ENCODE measurements at places on chromosomes 3 and 15.

DNA sequence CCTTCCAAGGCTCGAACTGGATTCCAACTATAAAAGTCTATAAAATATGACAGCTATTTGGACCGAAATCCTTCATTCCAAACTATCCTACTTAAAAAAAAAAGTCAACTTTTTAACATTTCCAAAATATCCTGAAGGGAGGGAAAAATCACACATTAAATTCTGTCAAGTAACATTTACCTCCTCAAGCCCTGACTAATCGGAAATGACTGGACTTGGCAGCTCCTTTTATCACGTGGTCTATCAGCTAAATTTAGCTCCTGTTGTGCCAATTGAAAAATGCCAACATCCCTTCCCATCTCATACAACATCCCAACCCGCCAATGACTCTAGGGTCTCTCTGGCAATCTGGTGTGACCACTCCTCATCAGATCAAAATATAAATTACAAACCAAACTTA, 297.9 kb downstream of the FHIT start:
- no peak for DNase-seq

GRCh38 chr3:152295806-152296205, 27.1 kb downstream of the MBNL1 start:
- no peak for DNase-seq

DNA sequence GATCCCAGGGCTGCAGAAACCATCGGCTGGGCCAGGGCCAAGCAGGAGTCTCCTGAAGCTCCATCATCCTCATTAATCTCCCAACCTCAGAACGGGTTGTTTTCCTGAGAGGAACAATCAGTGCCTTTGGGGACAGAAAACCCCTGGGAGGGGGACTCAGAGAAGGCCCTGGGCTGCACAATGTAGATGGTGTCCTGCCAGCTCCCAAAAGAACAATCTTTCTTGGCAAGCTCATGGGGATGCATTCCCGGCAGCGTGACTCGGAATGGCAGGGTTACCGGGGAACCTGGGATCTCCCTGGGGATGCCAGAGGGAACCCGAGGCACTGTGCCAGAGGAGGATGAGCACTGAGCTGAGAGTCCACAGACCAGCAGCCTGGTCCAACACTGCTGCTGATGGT, 72.1 kb upstream of the ATP2B2 start:
- no peak for DNase-seq

- DNase-seq, result no peak
These were observed 2.1 kb upstream of the LCTL start for GRCh38 chr15:66567897-66568296.

- no peak for DNase-seq
These were observed 68.0 kb downstream of the SMARCC1 start for GRCh38 chr3:47713655-47714054.

- no peak for DNase-seq
These were observed 51.0 kb upstream of the SPSB4 start for GRCh38 chr3:141000027-141000663.

DNA sequence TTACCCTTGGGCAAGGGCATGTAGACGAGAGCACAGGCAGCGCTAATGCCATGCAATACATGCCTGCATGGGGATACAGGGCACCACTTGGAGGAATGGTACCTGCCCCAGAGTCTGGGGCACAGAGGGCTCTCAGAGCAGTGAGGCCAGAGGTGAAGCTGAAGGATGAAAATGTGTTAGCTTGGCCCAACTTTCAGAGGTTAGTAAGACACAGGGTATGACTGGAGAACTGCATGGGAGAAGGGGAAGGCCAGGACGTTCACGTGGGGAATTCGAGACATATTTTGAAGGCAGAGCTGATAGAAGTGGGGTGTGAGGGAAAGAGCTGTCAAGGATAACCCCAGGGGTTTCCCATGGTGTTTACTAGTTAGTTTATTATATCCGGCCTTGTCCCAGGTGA, 19.6 kb downstream of the CSRNP1 start:
- DNase-seq, result no peak

DNA sequence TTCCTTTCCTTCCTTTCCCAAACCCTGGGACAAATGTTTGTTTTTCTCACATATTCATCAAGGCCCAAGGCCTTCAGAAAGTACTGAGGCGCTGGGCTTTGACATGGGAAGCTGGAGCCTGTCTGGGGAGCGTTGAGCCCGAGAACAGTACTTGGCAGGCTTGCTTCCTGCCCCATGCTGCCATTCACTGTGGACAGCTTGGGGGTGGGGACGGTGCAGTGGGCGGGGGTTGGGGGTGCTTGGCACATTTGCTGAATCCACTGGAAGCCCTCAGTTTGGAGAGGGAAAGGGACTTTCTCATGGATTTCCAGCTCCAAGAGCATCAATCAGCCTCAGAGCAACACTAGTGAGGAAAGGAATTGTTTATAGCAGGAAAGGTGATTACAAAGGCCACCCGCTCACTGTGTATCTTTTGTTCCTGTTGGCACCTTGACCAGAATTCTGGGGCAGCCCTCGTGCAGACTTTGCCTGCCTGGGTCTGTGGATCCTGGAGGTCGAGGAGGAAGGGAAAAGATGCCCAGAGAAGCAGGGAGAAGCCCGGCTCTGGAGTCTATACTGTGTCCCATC, 199.8 kb upstream of the RGMA start:
- DNase-seq, result no peak

DNA sequence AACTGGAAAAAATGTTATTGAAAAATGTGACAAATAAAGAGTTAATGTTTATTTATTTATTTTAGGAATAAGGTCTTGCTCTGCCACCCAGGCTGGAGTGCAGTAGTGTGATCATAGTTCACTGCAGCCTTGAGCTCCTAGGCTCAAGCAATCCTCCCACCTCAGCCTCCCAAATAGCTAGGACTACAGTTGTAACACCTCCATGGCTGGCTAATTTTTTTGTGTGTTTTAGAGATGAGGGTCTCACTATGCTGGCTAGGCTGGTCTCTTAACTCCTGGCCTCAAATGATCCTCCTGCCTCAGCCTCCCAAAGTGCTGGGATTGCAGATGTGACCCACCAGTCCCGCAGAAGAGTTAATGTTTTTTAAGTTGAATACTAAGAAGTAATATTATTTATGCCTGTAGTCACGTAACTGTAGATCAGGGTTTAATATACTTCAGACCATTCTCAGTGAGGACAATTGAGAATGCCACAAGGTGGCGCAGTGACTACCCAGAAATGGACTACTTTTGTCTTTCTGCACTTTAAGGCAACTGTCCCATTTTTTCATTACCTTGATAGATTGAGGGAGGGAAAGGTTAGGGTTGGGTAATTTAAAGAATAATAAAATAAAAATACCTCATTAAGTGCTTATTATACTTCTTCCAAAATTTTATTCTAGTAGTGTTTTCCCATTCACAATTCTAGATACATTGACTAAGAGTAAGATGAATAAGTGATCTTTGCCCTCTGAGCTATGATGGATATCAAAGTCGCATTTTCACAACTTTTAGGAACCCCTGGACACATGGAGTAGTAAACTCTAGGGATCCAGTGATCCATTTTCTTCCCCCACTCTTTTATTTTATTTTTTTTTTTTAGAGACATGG, 6.0 kb downstream of the MUC13 start:
- no peak for DNase-seq

DNA sequence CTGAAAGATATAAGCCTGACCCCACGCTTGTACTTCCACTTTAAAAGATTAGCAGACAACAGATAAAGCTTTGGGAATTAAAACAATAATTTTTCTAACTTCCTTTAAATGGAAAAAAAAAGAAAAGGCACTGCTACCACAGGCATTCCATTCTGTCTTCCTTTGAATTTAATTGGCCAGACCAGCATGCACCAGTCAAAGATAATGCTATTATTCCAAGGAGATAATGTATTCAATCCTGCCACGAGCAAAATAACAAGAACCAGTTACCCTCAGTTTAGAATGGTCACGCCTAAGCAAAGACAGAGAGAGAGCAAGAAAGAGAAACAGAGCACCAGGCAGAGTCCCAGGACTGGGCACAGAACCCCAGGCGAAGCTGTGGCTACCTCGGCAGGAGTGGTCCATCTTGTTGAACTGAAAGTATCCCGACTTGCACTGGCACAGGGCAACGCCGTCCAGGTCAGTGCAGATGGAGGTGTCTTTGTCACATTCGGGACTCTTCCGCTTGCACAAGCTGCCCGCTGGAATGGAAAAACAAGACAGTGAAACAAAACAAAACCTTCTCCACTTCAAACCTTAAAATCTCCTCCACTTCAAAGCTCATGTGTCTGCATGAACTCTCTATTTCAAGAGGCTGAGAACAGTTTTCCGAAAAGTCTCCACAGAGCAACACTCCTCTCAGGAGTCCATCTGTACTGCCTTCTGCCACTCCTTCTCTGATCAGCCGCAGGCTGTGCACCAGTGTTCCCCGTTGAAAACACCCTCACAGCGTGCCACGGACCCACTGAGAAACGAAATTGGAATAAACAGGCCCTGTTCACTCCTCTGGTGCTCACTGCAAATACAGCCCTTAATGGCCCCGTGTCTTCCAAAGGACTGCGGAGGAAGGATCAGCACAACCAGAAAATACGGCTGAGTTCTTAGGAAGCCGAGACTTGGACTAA, 58.2 kb downstream of the HEG1 start:
- DNase-seq, result no peak

DNA sequence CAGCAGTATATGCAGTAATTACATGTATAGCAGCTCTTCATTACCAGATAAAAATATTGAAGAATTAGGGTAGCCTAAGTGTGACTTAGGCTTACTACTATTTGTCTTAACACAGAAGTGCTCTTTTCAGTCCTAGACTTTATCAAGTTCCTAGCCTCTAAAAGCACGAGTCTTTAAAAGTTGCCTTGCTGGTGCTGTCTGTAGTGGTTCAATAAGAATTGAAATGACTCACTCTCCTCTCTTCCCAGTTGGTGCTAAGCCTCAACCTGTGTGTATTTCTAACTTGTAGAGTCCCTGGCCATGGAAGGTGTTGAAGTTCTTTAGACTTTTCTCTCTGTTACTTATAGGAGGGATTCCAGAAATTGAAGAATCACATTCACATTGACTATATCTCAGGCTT, 395.4 kb upstream of the THRB start:
- no peak for DNase-seq

DNA sequence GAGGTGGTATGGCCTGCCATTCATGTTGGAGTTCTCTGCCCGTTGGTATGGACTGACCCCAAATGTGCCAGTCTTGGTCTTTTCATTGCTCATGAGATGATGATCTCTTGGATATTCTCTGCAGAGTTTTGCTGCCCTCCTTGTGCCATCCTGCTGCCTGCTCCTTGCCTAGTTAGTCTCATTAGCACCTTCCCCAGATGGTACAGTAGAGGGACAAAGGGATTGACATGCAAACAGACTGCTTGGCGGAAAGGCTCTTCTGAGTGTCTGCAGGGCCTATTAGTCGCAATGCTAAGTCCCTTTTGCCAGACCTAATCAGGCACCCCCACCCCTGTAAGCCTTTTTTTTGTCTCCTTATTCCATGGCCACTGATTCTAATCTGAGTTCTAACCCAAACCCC, 90.6 kb downstream of the ARNT2 start:
- DNase-seq, result no peak

DNA sequence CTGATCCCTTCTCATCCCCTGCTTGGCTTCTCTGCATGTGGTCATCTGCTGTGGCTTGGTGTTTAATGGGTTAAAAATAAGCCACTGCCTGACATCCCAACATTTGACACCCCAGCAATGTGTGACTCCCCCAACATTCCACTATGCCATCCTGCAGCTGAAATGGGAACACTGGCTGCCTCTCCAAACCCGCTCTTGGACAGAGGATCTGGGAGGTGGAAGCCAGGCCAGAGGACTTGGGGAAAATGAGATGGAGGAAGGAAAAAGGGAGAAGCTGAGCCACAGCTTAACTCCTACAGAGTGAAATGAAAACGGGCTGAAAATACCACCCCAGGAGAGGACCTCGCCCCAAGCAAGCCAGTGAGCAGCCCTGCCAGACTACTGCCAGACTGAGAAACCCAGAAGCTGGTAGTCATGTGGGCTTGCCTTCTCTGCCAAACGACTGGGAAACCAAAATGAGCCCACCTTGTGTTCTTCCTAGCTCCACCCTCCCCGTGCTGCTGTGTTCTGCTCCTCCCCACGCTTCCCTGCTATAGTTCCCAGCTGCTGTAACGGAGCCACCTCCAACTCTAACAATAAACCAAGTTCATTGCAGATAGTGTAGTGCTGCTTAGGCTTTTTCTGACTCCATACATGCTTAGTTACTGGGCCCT, 13.7 kb downstream of the MAP1A start:
- DNase-seq, result no peak

DNA sequence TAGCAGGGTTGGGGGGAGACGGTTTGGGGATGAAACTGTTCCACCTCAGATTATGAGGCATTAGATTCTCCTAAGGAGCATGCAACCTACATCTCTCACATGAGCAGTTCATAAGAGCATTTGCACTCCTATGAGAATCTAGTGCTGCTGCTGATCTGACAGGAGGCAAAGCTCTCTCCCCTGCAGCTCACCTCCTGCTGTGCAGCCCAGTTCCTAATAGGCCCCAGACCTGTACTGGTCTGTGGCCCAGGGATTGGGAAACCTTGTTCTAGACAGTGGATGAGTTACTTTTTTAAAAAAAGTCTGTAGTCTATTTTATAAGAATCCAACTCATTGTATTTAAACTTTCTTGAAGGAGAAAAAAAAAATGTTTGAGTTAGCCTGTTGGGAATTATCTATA, 100.0 kb downstream of the HHLA2 start:
- no peak for DNase-seq

- no peak for DNase-seq
These were observed 187.1 kb downstream of the PDE8A start for GRCh38 chr15:85168642-85169173.

DNA sequence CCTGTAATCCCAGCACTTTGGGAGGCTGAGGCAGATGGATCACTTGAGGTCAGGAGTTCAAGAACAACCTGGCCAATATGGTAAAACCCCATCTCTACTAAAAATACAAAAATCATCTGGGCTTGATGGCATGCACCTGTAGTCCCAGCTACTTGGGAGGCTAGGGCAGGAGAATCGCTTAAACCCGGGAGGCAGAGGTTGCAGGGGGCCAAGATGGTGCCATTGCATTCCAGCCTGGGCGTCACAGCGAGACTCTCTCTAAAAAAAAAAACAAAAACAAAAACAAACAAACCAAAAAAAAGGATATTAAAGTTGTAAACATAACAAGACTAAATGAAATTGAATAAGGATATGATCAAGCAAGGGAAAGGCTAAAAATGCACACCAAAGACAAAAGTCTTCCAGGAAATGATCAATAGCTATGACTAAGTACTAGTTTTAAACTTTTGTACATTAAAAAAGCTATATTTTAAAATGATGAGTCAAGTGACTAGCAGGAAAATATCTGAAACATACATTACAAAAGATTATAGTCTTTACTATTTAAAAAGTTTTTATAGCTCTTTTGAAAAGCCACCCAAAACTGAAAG, 28.6 kb downstream of the KLHL6 start:
- DNase-seq, result no peak

- DNase-seq, result no peak
These were observed 29.5 kb upstream of the FGD5 start for GRCh38 chr3:14789221-14789620.

GRCh38 chr3:14429237-14429636, 26.8 kb downstream of the SLC6A6 start:
- no peak for DNase-seq

DNA sequence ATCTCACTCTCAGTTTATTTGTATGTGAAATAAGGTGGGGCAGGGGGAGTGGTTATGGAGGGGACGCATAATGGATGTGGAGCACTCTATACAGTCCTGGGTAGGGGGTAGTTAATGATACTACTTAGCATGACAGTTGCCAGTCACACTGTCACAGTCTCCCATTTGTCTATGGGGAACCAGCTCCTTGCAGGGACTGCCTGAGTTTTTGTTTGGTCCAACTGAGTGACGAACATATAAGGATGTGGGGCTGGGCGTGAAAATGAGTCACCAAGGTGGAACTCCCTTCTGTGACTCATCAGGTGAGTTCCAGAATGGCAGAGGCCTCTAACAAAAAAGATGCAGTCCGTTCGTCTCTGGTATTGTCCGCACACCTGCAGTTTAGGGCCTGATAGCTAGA, 235.3 kb upstream of the ST8SIA2 start:
- DNase-seq, result no peak
